SHP77 treated with DMSO at 0.1 percent for 48 hours (cell line): ENCODE measurements at places on chromosomes 7 and 10.

DNA sequence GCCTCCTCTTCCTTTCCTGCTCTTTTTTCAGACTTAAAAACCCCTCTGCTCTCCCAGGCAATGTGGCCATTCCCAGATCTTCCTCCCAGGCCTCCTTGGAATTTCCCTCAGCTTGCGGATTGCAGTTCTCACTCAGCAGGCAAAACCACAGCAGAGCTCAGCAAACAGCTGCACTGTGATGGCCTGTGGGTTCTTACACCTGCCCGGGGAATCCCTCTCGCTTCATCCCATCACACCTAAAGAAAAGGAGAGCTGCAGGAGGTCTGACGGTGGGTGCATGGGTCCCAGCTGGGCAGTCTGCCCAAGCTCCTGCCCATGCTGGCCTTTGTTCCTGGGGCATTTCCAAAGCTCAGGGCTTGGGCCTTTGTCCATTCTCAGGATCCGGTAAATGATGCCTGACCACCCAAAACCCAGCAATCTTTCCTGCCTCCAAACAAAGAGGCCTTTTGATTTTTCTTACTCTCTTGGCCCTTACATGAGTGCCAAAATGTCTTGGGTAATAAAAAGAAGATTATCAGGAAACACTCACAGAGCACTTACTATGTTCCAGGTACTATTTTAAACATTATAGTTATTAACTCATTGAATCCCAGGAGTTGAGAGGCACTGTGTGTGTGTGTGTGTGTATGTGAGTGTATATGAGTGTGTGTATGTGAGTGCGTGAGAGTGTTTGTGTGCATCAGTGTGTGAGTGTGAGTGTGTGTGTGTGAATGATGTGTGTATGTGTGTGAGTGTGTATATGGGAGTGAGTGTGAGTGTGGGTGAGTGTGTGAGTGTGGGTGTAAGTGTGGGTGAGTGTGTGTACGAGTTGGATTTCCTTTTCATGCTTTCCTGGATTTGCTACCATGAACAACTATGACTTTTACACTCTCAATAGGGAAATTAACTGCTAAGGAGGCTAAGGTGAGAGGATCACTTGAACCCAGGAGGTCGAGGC is 64.5 kb upstream of the PODXL start:
- no peak for DNase-seq

DNA sequence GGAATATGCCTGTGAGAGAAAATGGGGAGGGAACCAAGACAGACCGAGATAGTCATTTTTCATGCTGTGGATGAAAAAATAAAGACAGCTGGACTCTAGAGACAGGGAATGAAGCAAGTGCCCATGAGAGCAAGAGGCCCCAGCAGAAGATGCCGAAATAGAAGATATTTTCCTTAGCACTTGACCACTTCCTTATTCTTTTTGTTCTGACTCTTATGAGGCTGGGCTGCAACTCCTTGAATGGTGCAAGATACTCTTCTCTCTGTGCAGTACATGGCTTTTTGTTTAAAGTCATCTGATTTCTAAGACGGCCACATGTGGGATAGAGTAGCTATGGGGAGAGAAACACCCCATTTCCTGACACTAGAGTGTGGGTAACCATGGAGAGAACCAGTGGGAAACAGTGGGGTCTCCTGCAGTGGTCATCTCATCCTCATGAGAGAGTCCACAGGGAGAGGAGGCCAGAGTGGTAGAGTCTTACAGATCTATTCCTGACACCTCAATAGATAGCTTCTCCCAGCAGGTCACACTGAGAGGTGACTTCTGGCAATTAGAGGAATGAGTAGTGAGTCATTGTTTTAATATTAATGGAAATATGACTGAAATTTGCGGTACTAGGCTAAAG is 18.0 kb upstream of the VCL start:
- no peak for DNase-seq

DNA sequence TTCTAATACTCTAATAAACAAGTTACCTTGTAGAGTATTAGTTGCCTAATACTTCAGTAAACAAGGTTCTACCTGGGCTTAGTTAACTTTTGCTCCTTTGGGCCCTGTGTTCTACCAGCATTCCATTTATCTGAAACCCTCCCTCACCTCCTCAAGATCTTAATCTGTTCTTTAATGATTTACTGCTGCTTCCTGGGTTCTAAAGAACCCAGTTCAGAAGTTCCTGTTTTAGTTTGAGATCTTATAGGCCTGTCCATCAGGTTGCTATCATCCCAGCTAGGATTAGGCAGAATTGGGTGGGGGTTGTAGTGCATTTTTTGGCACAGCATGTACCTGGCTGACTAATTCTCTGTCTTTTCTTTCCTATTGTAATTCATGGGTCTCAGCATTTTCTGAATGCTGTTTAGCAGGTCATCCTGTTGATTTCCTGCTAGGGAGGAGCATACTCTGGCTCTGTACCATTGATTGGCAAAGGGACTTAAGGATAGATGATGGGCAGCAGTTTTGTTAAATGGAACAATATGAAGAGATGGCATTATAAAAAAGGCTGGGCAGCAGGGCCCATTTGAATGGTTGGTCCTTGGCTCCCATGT is 53.7 kb upstream of the TMEM248 start:
- DNase-seq = no peak

GRCh38 chr7:43391518-43391917 is 191.4 kb upstream of the STK17A start:
- no peak for DNase-seq

DNA sequence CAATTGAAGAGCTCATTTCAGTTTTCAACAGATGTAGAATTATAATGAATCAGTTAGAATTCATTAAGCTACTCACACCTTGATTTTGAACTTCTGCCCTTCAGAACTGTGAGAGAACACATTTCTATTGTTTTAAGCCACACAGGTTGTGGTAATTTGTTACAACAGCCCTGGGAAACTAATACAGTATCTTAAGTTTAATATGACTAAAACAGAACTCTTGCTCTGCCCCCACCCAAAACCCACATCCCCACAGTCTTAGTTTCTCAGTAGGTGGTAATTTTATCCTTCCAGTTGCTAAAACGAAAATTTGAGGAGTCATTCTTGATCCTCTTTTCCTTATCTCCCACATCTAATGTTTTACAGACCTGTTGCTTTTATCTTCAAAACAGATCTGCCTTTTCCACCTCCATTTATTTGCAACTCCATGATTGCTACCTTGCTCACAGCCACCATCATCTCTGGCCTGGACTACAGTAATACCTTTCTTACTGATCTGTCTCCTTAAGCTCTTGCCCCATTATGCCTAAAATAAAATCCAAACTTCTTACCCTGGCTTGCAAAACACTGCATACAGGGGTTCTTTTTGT is 72.8 kb upstream of the NXPH1 start:
- DNase-seq = no peak

DNA sequence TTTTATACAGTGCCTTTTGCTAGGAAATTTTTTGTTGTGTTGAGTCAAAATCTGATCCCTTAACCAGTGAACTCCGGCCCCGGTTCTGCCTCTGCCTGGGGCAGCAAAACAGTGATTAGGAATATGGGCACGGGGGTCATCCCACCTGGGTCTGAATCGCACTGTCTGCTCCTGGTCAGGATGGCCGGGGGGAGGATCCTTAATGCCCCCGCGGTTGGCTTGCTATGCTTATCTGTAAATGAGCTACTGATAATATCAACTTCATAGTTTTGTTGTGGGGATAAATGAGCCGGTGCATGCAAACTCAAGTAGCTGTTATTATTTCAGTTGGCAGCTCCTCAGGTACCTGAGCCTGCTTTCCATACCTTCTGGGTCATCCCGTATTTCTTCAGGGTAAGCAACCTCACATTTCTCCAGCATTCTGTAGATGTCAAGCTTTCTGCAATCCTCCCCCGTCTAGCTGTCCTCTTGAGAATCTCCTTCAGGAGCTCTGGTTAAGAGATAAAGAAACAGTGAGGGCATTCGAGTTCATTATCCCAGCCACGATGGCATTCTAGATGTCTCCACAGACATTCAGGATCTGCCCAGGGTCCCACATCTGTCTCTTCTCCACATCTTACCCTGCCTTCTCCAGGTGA is 592.2 kb downstream of the SDK1 start:
- no peak for DNase-seq

DNA sequence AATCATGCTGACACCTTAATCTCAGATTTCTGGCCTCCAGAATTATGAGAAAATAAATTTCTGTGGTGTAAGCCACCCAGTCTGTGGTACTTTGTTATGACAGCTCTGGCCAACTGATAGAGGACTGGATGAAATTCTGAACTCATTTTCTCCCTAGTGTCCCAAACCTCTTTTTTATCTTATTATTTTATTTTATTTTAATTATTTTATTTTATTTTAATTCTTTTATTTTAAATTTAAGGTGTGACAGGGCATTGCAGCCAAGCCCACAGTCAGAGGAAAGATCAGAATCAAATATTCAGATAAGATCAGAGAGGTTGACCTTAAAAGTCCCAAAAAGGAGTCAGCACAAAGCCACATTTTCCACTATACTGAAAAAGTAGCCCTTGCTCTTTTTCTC is 228.1 kb downstream of the TFEC start:
- DNase-seq = no peak

DNA sequence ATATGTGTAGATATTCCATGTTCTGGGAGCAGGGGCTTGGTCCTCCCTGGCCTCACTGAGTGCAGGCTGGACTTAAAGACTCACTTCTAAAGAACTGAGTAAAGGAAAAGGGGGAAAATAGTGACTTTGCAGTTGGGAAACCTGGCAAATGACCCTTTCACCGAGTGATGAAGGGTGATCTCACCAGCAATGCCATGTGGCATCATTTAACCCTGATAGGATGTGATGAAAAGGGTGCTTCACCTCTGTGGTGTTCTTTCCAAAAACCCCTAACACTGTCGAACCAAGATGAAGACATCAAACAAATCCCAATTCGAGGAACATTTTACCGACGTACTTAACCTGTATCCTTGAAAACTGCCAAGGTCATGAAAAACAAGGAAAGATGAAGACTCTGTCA is 71.9 kb downstream of the AOAH start:
- DNase-seq = no peak

- DNase-seq = no peak
These were observed 108.2 kb downstream of the CHRM2 start for GRCh38 chr7:136976504-136977251.

- DNase-seq = no peak
These were observed 10.0 kb downstream of the TLX1 start for GRCh38 chr10:101140950-101141615.

DNA sequence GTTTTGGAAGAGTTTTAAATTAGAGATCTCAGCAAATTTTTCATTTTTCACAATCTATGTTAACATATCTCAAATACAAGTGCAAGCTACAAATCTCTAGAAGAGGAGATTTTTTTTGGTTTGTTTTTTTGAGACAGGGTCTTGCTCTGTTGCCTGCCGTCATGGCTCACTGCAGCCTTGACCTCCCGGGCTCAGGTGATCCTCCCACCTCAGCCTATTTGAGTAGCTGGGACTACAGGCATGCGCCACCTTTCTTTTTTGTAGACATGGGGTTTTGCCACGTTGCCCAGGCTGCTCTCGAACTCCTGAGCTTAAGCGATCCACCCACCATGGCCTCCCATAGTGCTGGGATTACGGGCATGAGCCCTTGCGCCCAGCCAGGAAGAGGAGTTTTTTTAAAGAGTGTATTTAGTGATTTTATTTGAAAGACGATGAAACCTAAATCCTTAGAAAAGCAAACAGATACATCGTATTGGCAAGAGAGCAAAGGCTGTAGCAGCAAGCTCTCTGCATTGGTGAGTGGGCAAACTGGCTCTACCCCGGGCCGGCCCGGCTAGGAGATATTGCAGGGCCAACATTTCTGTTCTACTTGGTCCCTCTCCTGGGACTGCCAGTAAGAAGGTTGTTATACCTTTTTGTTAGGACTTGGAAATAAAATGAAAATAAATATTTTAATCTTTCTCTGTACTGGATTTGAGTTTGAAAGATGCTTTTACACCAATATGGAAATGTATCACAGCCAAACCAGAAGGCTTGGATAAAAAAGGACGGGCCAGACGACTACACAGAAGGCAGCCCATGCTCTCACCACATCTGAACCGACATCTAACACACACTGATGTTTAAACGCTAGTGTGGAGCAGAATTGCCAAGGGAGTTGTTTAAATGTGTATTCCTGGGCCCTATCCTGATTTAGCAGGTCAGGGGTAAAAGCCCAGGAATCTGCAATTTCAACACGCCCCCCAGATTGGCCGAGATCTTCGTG is 49.6 kb upstream of the RHEB start:
- DNase-seq = no peak

- no peak for DNase-seq
These were observed 145.4 kb upstream of the ASAH2 start for GRCh38 chr10:50396491-50397311.

DNA sequence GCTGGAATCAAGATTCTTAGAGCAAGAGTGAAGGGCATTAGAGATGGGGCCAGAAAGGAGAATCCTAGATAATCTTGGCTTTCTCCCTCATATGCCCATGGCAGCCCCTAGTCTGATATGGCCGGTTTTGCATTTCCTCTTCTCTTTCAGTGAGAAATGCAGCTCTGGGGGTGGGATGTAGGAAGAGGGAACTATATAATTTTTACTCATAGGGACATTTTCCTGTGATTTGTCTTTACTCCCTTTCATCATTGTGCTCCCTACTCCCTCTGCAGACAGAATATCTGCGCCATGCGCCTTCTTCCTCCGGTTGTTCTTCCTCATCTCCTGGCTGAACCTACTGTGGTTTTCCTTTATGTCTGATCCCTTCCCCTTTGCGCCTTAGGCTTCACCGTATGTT is 16.8 kb upstream of the CHCHD1 start:
- no peak for DNase-seq

DNA sequence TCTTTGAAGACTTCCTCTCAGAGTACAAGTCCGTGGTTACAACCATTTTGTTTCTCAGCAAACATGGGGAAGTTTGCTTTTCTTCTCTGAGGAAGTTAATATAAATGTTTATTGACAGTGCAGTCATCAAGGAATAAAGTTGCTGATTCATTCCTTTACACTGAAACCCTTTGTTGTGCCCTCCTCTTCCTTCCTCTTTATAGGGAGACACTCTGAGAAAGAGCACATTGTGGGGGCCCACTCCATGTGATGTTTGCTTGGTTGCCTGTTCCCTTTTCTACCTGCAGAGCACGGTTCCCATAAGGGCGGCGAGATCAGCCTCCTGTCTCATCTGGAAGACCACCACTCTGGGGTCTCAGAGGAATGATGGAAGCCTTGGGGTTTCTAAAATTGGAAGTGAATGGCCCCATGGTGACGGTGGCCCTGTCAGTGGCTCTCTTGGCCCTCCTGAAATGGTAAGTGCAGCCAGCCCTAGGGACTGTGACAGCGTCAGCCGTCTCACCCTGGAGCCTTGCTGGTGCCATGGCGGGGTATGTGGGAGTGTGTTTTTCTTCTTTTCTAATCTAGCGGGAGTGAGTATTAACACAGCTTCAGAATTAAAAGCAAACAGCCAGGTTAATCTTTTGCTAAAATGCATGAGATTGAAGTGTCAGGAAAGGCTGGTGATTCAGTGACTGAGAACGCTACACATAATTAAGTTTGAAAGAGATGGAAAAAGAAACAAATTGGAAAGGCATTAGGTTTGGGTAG is at the start of gene TBXAS1:
TBXAS1 (plus strand) TSS at position 240 of the 750 bp plus-strand sequence; CDS start at position 367, 127 bp downstream.
- no peak for DNase-seq

- DNase-seq = no peak
These were observed 6.6 kb downstream of the TTYH3 start for GRCh38 chr7:2638224-2638991.
